Urothelium cell line (cell line): ENCODE measurements at places on chromosomes 7 and 10.
A peak's percentile ranks its signal among the peaks of the same experiment; 100 is the strongest.

GRCh38 chr10:114565066-114565465 is 93.0 kb downstream of the ABLIM1 start:
- no peak for DNase-seq

- no peak for DNase-seq
Measured at GRCh38 chr10:22690614-22691431, 23.6 kb downstream of the PIP4K2A start.

- no peak for DNase-seq
Measured at GRCh38 chr10:46079831-46080585, 33.9 kb upstream of the MSMB start.

DNA sequence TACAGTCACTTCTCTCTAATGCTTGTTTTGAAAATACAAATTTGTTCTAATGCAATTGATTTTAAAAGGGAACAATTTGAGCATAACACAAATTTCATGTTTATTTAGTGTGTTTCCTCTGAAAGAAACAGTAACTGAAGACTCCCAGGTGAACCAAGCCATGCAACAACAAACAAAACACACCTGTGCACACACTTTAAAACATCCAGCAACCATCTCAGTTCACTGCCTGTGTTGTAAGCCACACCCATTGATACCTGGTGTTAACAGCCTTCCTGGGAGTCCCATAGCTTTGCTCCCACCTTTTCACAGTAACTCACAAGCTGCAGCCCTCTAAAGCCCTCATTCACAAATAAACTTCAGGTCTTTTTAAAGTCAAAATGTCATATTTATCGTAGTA is 89.3 kb downstream of the DOCK4 start:
- DNase-seq = no peak

DNA sequence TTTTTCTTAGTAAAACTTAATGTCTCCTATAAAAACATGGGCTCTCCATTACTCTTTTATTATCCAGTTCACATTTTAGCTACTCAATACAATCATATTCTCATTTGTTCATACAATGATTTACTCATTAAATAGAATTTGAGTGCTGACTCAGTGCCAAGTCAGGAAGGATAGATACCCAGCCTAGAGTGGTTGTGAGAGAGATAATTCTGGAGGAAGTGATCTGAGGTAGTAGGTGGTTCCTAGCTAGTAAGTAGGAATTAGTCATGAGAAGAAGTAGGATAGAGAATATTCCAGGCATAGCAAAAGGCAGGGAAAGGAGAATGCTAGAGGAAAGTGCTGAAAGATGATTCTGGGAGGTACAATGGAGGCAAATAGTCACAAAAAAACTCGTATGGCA is 133.5 kb upstream of the MBL2 start:
- DNase-seq = no peak

DNA sequence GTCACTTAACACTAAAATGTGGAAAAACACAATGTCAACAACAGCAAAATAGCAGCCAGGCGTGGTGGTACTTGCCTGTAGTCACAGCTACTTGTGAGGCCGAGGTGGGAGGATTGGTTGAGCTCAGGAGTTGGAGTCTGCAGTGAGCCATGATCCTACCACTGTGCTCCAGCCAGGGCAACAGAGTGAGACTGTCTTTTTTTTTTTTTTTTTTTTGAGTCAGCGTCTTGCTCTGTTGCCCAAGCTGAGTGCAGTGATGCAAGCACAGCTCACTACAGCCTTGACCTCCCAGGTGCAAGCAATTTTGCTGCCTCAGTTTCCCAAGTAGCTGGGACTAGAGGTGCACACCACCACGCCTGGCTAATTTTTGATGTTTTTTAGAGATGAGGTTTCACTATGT is 6.1 kb downstream of the KCTD7 start:
- DNase-seq = no peak

DNA sequence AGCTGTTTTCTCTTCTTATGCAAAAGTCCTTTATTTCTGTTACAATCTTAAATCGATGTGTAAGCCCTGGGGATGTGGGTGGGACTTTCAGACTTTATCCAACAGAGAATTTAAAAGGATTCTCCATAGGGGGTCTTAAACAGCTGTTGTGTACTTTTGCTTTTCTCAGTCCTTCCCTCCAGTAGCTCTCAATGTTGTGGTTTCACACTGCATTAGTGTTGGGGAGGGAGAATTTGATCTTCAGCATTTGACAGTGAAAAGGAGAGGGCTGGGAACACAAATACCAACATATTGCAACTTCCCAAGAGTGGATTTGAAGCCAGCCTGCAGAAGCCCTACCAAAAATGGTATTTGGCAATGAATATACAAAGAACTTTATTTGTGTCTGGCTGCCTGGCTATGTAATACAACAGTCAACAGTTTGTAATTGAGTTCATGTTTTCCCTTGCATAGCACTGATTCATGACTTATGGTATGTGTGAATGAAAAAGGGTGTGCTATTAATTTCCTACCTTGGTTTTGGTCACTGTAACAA is 80.1 kb upstream of the CAPZA2 start:
- no peak for DNase-seq

DNA sequence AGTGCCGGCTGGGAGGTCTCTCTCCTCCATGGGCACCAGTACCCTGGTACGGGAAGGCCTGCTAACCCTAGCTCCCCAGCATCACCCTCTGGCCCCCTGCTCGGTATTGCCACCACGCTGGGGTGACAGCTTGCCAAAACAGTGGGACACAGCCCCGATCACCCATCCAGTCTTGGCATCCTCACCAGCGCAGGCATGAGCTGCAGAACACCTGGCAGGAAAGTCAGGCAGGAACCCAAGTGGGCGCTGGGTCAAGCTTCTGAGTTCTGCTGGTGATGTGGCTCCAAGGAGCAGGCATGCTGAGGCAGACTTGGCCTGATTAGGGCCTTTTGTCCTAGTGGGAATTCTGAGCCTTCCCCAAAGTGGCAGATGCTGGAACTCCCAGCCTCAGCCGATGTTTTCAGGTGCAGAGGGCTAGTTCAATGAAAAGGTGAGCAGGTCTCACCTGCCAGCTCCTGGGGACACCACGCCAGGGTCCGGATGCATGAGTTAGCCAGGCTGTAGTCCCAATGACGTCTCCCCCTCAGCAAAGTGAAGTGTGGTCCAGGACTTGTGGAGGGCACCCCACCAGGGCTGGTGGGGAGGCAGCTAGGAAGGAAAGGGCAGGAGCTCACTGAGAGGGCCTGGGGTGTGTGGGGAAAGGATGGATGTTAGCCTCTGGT is 8.5 kb upstream of the ZNF22 start:
- no peak for DNase-seq

- no peak for DNase-seq
Measured at GRCh38 chr10:117603726-117604125, 61.2 kb downstream of the EMX2 start.

GRCh38 chr7:31796375-31796774 is 109.4 kb downstream of the PPP1R17 start:
- DNase-seq = no peak

GRCh38 chr10:35056133-35056532 is 34.0 kb downstream of the CUL2 start:
- no peak for DNase-seq

DNA sequence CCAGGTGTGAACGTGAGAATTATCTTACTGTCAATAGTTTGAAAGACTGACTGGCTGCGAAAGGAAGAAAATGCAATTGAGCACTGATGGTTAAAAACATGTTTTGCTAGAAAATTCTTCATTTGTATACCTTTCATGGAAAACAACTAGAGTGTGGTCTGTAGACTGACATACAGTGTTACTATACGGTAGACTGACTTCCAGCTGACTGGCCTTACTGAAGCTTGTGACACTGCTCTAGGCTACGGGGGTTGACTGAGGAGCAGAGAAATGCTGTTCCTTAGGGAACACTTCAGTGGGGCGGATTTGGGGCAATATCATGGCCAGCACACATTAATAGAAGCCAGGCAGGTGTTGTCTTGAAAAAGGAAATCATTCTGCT is 25.9 kb upstream of the DDC start:
- no peak for DNase-seq

- no peak for DNase-seq
Measured at GRCh38 chr10:124999433-125000365, 57.8 kb downstream of the ZRANB1 start.

DNA sequence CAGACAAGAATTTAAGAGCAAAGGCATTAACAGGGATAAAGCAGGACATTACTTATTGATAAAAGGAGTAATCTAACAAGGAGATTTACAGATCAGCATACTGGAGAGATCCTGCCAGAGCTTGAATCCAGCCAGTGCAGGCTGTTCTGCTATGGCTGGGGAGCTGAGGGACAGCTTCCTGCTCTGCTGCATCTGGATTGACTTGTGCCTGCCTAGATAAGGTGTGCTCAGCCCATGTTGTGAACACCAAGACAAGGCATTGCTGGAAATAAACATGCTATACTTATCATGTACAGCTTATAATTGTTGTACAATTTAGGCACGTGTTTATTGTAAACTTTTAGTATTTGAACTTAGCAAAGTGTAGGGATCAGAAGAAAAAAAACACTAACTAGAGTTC is 71.7 kb downstream of the HIF1AN start:
- no peak for DNase-seq

GRCh38 chr10:113479346-113480080 is 73.3 kb upstream of the HABP2 start:
- no peak for DNase-seq

GRCh38 chr7:141361960-141362359 is 189.2 kb upstream of the AGK start:
- no peak for DNase-seq

DNA sequence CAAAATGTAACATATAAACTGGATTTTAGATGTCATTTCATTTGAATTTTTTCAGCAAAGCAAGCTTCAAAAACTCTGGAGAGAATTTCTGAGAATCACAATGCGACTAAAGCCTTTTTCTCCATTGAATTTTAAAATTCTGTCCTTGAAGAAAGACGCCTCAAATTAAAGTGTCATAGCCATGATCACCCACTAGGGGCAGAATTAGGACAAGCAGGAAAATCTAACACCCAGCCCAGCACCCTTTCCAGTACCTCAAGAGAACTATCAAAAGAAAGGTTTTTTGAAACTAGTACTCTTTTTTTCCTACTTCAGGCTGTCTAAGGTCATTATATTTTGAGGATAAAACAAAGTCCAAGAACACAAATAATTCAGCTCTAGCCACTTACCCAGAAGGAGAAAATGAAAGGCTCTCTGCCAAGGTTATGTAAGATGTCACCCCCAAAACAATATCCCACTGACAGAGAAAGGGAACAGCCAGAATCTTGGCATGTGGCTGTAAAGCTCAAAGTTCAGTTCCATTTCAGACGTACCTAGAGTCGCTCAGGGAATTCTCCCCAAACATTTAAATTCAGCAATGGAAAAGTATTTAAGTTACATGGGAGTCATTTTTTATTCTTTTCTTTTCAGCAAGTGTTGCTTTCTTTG is 299.4 kb downstream of the SNX13 start:
- DNase-seq = peak; percentile 45

- no peak for DNase-seq
Measured at GRCh38 chr7:66583490-66584110, 45.1 kb upstream of the KCTD7 start.

- no peak for DNase-seq
Measured at GRCh38 chr7:139721821-139722220, 56.0 kb downstream of the HIPK2 start.

DNA sequence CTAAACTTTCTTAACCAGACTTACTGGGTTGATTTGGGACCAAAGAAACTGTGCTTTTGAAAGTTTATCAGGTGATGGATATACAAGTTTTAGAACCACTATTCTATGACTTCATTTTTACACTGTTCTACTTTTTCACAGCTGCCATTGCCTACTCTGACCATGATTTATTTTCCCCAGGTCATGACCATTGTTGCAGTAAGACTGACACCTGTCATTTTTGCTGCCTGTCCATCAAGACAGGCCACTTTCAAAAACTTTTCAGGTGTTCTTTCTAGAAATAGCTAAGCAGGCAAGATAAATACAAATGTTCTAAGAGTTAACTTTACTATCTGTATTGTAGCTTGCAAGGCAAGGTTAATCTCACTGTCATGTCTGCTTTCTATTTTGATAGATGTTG is 147.9 kb upstream of the SEMA3C start:
- DNase-seq = no peak

GRCh38 chr10:107671960-107672359 is 507.5 kb upstream of the SORCS1 start:
- DNase-seq = no peak

DNA sequence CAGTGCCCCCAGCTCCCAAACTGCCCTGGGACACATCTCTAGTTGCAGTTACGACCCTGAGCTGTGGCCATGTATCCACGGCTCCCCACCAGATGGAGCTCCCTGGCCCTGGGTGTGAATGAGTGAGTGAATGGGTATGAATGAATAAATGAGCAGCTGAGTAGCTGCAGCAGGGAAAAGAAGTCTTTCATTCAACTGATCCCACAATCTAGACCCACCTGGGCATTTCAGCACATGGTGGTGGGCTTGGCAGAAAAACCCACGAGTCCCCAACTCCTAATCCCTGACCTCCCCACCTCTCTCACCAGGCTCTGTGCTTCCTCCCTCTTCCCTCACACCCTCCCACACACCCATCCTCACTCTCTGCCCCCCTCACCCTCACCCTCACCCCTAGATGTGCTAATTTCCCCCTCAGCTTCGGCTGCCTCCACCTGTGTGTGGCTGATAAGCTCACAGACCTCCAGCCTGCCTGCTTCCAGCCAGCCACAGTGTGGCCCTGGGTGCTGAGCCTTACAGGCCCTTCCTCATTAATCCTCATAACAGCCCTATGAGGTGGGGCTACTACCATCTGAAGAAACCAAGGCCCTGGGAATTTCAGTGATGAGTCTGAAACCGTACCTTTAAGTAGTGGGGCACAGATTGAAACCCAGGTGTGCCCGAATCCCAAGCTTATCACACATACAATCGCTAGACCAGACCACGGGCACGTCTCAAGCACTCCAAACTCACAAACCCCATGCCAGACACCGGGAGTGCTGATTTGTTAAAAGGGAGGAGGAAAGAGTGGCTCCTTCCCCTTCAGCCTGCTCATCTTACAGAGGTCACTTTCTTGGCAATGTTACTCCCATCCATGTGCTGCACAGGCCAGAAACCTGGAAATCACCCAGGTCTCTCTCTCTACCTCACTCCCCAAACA is 2.2 kb upstream of the ATP6V1F start:
- DNase-seq = no peak

DNA sequence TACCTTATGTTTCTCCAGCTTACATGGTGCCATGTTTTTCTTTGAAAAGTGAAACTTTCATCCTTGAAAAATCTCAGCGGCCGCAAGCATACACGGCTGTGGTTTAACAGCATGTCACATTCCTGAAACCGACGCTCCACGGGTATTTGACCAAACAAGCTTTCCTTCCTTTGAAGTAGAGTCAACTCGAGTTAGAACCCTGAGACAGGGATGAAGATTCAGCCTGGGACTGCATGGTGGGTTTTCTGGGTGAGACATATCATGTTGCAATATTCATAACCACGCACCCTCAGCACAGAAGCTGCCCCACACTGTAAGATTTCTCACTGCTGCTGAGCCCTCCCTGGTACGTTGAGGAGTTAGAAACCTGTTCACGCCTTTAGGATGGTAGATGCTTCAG is 8.1 kb downstream of the CYP26A1 start:
- peak; percentile 52 for DNase-seq

DNA sequence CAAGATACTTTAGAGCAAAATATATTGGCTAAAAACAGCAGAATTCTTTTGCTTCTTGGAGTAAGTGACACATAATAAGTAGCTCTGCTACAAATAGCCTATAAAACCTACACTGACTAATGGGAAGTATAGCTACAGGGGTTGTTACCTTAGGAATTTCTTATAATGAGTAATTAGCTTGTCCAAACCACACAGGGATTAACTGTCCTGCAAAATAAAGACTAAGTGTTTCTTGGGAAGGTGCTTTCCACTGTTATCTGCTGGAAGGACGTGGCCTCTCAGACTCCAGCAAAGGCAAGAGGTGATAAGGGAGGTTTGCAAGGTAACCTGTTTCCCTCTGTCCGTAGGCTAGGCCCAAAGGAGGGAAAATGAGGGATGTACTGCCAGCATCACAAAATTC is 302.4 kb downstream of the DOCK4 start:
- DNase-seq = no peak

GRCh38 chr10:126081841-126082466 is 185.6 kb downstream of the FANK1 start:
- no peak for DNase-seq
